ENCODE measurements at places on chromosomes 5 and 9.
A peak's percentile ranks its signal among the peaks of the same experiment; 100 is the strongest.

DNA sequence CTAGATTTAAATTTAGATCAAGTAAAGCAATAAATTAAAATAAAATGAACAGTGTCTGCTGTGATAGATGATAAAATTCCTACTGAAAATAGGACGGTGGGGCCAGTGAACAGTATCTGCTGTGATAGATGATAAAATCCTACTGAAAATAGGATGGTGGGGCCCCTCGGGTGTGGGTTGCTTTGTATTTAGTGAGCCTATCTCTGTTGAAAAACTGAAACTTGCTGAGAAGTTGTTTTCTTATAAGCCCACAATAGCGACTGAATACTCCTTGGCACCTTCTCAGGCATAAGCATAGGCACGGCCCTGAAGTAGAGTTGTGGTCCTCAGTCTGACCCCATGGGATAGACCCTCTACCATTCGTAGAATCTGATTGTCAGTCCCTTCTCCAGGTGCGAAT is 5.7 kb downstream of the SDHA start:
- no peak for DNase-seq

GRCh38 chr5:122985954-122986721 is 50.4 kb downstream of the PPIC start:
- no peak for DNase-seq

DNA sequence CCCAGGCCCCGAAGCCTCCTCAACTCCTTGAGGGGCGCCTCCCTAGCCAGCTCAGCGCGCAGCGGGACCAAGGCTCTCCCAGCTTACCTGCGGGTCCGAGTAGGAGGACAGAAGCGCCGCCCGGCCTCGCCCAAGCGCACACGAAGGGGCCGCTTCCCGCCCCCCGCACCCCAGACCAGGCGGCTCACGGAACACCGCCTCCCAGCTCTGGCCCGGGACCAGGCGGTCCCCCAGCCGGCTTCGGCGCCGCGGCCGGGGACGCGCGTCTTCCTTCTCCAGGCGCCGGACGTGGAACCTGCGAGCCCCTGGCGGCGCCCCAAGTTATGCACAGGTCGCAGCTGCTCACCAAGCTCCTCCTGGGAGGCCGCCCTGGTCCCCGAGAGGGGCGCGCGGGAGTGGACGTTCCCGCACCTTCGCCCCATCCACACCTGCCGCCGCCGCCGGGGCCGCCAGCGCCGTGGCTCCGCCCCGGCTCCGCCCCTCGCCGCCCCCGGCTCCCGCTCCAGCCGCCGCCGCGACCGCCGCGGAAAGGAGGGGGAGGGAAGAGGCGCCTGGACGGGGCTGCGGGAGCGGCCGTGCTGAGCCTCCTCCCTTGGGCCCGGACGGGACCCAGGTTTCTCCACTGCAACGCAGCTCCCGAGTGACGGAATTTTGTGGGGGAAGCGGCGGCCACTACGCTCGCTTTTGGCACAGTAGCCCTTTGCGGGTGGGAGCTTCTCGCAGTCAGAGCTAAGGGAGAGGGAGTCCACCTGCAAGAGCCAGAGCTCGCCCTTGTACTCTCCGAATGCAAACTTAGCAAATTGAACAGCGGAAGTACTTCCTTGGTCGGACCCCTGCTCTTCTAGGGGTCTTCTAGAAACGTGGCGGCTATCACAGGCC is 77.5 kb upstream of the IFNE start:
- DNase-seq, result peak; percentile 88

DNA sequence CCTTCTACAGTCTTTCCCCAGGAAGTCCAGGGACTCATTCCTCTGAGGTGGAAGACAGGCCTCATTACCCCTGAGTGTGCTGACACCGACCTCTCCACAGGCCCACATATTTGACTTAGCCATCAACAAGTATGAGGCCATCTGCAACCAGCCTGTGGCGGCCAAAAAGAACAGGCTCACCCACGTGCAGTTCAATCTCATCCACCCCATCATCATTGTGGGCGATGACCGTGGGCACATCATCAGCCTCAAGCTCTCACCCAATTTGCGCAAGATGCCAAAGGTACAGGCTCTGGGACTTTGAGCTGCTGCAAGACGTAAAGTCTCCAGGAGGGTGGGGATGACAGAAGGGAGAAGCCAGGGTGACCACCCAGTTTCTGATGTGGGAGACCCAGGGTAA is 5.6 kb downstream of the ENHO start:
- DNase-seq, result no peak

DNA sequence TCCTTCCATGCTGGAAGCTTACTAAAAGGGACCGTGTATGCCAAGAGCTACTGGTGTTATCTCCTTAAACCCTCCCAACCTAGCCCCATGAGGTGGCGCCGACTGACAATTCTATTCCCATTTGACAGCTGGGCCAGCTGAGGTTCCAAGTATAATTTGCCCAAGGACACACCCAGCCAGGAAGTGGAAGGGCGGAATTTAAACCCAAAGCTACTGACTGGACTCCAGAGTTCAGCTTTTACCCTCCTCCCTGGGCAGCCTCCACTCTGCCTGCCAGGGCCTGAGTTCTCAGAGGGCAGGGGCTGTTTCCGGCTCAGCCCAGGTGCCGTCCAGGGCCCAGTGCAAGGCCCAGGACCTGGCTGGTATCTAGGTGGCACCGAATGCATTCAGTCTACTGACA is 71.8 kb downstream of the C9orf50 start:
- peak; percentile 39 for DNase-seq

GRCh38 chr5:127838661-127839060 is 135.5 kb downstream of the CCDC192 start:
- peak; percentile 48 for DNase-seq

DNA sequence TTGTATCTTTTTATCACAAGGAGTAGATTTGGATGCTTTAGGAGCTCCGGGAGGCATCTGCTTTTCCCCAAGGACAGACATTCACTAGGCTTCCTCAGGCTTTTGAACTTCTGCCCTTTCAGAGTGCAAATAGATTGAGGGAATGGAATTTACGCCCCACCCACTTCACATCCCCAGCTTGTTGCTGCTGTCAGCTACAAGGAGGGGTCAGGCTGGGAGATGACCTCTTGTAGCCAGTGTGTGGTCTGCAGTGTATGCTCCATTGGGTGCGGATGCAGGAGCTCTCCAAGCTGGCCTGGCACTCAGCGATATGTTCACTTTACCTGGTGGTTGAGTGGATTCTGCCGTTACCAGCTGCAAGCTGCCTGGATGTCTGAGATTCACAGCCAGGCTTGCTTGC is 6.4 kb downstream of the TNFSF15 start:
- no peak for DNase-seq

- DNase-seq, result no peak
Observed at GRCh38 chr5:30343707-30344106, 849.8 kb upstream of the CDH6 start.

DNA sequence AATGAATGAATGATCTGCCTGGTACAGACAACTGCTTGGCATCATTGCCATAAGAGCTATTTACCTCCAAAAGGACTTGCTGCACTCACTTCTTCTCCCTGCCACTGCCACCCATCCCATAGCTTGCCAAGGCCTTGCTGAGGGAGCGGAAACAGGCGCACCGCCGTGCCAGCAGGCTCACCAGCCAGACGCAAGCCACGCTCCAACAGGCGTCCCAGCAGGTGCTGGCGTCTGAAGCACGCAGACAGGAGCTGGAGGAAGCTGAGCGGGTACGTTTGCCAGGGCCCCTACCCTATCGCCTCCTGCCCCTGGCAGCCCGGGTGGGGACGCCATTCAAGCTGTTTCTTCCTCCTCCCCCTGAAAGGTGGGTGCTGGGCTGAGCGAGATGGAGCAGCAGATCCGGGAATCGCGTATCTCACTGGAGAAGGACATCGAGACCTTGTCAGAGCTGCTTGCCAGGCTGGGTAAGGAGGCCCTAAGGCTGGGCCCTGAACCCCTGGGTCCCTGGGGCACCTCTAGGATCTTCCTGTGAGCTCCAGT is 8.9 kb upstream of the AIF1L start:
- DNase-seq, result no peak

- DNase-seq, result no peak
Observed at GRCh38 chr9:4021621-4022213, 278.2 kb downstream of the GLIS3 start.

- DNase-seq, result peak; percentile 68
Observed at GRCh38 chr9:129102791-129103594, 7.6 kb downstream of the CRAT start.

GRCh38 chr9:105332471-105332870 is 88.0 kb downstream of the SLC44A1 start:
- DNase-seq, result peak; percentile 86

GRCh38 chr9:76358628-76359280 is 35.5 kb downstream of the RFK start:
- DNase-seq, result no peak

DNA sequence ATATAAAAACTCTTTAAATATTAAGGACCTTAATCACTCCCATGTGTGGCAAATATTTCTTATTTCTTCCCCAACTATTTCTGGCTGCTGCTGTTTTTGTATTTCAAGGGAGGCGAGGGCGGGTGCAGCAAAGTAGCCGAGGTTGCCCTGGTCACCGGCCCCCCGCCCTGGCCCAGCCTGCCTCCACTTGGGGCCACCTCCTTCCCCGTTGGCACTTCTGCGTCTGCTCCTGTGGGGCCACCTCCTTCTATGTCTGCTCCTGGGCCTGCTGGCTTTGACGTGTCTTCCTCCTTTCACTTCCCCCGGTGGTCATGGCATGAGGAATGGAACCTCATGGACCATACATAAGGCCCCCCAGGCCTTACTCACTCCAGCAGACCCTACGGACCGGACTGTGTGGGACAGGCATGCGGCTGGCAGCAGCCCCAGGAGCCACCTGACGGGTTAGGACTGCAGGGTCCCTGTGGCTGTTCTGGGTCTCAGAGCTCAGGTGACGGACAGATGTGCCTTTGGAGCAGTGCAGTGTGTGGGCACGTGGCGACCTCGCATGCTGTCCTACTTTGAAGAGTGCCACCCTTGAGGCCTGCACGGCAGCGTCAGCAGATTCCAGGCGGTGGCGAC is 5.8 kb upstream of the ENTPD8 start:
- peak; percentile 62 for DNase-seq

GRCh38 chr9:136544548-136544963 is 1.3 kb downstream of the NOTCH1 start:
- DNase-seq, result peak; percentile 54

- no peak for DNase-seq
Observed at GRCh38 chr5:179123109-179123426, 62.9 kb downstream of the ZNF354C start.

DNA sequence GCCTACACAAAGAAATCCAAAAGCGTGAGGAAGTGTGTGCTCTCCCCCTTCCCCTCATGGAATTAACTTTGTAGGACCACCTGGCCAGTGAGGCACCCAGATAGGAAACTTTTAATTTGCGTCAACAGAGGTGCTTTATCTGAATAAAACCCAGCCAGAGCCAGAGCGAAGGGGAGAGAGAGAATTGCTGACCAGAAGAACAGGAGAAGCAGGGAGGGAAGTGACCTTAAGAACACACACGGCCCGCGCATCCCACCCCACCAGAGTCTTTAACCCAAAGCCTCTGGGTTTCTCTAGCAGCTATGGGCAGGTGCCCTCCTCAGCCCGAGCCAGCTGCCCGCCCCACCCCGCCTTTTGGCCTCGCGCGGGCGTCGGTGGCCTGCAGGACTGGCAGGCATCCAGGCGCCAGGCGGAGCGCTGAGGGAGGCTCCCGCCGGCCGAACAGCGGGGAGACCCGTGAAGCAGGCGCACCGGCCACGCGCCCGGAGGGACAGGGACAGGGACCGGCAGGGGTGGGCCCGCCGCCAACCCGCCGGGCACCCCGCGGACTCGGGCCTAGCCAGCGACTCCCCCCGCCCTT is 580 bp downstream of the ERAP1 start:
- DNase-seq, result peak; percentile 87

- no peak for DNase-seq
Observed at GRCh38 chr9:95104581-95104960, 212.9 kb downstream of the FANCC start.

DNA sequence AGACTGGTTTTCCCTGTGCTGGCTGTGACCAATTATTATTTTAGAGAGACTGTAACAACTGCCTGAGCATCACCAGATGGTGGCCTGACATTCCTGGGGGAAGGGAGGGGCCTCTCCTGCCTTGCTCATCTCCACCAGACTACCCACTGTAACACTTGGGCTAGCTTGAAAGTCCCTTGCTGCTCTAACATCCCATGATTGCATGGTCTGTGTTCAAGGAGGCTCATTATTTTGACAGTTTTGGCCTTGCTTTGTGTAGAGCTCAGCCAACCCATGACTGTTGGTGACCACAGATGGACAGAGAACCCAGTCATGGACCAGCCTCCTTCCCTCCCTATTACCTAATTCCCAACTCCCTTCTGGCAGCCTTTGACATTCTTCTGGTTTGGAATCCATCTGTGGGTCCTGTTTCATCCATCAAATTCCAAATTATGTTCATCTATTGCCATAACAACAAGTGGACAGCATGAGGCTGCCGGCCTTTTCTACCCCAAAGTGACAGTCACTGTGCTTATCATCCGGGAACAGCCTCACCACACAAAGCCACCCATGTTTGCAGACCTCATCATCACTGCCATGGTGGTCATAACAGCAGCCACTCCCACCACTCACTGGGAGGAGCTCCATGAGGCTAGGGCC is 49.0 kb upstream of the ICE1 start:
- peak; percentile 15 for DNase-seq

DNA sequence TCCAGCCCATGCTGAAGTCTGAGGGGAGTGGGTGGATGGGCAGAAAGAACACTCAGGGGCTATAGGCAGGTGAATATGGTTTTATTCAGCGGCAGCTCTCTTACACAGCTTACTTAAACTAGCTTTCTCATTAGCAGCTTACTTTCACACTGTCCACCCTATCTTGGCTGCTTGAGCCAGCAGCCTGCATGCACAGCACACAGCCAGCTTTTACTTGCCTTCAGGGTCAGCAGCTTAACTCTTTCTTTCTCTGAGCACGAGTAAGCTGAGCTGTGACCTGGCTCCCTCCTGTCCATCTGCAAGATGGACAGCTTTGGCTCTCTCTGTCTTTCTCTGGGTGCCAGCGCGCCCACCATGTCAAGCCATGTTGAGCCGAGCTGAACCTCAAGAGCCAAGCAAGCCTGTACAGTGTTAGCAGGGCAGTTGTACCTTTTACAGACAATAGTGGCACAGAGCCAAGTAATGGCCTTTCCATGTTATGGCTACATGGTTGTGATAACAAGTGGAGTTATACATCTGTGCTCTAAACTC is 1054.9 kb downstream of the PTPRD start:
- no peak for DNase-seq

Data from GM23248 (cell line).